ENCODE measurements at places on chromosomes 5 and 9.

DNA sequence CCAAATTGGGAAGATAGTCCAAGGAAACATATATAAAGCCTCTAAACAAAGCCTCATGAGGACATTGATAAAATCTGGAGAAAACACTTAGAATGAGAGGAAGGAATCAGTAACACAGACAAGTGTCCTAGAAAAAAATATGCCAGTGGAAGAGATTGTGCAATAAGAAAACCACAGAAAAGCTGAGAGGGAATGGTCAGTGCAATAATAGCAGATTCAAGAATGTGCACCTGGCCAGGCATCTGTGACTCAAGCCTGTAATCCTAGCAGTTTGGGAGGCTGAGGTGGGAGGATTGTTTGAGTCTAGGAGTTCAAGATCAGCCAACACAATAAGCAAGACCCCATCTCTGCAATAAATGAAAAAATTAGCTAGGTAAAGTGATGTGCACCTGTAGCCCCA is 691.2 kb upstream of the CDH6 start:
- DNase-seq, result no peak

GRCh38 chr5:167049771-167050567 is 1241.5 kb upstream of the WWC1 start:
- no peak for DNase-seq

GRCh38 chr9:121902461-121903135 is 190.5 kb downstream of the TTLL11 start:
- DNase-seq, result no peak

- DNase-seq, result no peak
These were observed 20.3 kb upstream of the GFPT2 start for GRCh38 chr5:180373454-180373853.

- no peak for DNase-seq
These were observed 182.9 kb upstream of the MEF2C start for GRCh38 chr5:89065919-89066318.

GRCh38 chr9:131739959-131740648 is at the start of gene RAPGEF1:
Gene RAPGEF1 (minus strand): TSS chr9:131740076. CDS start chr9:131739830, 246 bp downstream.
- peak; percentile 76 for DNase-seq

GRCh38 chr9:123957731-123958130 is 27.8 kb upstream of the DENND1A start:
- DNase-seq, result no peak

GRCh38 chr9:121572581-121572980 is 72.9 kb upstream of the GGTA1 start:
- DNase-seq, result no peak

GRCh38 chr9:134619983-134620661 is 21.5 kb upstream of the COL5A1 start:
- no peak for DNase-seq

GRCh38 chr5:147567917-147568598 is 58.2 kb upstream of the DPYSL3 start:
- no peak for DNase-seq

DNA sequence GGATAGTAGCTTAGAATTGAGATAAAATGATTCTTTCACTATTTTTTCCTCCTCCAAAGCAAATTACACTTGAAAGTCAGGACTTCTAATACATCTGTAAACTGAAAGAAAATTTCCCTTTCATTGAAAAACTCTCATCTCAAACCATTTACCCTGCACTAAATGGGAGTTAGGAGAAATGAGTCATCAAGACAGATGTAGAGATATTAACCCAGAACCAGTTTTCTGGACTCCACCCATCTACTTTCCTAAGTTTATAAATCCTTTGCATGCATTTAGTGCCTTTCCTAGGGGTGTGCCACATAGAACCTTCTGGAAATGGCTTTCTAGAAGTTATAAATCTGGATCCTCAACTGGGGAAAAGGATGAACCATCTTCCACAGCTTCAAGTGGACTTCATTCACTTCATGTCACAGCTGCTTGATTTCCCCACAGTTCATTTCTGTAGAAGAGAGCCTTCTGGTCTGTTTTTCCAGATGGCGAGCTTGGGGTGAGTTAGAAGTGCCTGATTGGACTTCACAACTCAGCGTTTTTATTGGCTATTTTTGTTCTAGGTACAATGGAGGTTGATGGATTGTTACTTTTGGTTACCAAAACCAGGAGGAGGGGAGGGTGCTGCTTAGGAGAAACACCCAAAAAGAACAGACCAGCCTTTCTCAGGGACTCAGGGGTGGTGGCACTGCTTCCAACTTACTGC is 72.5 kb upstream of the GPR151 start:
- no peak for DNase-seq

- no peak for DNase-seq
These were observed 3.1 kb upstream of the DBH start for GRCh38 chr9:133632806-133633680.

GRCh38 chr9:121770415-121771273 is 119.2 kb downstream of the DAB2IP start:
- DNase-seq, result no peak

GRCh38 chr5:143083006-143083405 is 312.8 kb downstream of the ARHGAP26 start:
- no peak for DNase-seq

DNA sequence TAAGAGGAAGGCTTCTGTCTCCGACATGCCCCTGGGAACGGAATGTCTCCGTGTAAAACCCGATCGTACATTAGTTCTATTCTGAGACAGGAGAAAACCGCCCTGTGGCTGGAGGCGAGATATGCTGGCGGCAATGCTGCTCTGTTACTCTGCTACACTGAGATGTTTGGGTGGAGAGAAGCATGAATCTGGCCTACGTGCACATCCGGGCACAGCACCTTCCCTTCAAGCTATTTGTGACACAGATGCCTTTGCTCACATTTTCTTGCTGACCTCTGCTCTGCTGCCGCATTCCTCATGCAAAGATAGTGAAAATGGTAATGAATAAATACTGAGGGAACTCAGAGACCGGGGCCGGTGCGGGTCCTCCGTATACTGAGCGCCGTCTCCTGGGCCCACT is 2.2 kb upstream of the DPP7 start:
- DNase-seq, result no peak

DNA sequence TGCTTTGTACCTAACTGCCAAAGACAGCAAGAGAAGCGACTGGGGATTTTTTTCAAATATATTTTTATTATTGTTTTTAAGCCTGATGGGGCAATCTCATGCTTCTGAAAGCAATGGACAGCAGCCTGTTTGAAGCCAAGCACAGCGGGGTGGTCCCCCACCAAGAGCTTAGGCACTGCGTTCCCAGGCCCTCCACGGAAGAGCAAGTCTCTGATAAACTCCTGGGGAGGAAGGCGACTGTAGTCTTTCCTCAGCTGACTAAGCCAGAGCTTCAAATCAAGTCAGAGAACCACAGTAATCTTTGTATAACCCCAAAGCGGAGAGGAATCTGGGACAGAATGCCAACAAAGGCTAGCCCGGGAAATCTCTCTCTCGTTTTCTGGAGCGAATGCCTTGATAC is 54.4 kb downstream of the ARSB start:
- DNase-seq, result no peak

- no peak for DNase-seq
These were observed 867 bp downstream of the SYK start for GRCh38 chr9:90802386-90802985.

DNA sequence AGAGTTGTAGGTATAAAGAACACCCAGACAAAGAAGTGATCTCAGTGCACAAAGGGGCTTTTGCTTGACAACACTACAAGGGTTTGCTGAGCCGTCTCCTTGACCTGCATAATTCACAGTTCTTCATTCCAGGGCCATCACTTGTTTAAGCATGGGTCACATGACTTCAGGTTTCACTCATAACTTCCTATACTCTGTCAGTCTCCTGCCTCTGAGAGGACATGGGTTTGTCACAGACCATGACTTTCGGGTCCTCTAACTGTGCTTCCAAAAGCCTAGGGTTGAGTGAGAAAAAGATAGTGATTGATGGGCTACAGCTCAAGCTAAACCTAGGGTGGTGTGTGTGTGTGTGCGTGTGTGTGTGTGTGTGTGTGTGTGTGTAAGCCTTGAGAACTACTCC is 166.4 kb downstream of the CDH6 start:
- no peak for DNase-seq

- DNase-seq, result no peak
These were observed 5.8 kb upstream of the IL4 start for GRCh38 chr5:132667761-132668705.

DNA sequence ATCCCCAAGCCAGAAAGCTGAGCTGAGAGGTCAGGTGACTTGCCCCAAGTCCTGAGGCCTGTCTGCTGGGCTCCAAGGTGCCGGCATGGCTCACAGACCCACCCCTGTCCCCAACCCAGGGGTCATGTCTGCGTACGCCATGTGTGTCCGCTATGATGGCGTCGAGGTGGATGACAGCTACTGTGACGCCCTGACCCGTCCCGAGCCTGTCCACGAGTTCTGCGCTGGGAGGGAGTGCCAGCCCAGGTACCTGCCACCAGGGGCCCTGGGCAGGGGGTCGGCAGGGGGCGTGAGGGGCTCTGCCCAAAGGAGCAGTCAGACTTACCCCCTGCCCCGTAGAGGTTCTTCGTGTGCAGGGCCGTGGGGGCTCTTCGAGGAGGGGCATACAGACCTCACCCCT is 32.3 kb downstream of the ADAMTSL2 start:
- no peak for DNase-seq

- DNase-seq, result no peak
These were observed 309.8 kb downstream of the TRPM3 start for GRCh38 chr9:70811638-70812037.

DNA sequence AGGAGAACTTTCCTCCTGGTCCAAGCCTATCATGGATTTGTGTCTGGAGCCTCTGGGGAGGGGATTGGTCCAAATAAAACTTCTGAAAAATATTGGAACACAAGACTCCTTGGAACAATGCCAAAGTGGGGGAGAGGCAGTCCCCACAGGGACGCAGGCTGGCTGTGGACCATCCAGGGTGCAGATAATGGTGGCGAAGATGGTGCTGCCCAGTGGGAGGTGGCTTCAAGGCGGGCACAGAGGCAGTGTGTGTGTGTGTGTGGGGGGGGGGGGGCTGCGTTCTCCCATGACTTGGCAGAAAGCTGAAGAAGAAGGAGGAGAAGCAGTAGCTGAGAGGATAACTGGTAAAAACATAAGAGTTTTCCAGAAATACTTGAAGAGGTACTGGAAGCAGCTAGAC is 186.4 kb downstream of the MELK start:
- no peak for DNase-seq
